ENCODE measurements at places on chromosomes 1 and 21.
A peak's percentile ranks its signal among the peaks of the same experiment; 100 is the strongest.

- no peak for DNase-seq
These were observed 371.4 kb upstream of the C1orf174 start for GRCh38 chr1:4271338-4271998.

GRCh38 chr1:96771847-96772246 lies 50.3 kb downstream of the PTBP2 start:
- no peak for DNase-seq

- peak; percentile 78 for DNase-seq
These were observed at the start of gene SAMD11 for GRCh38 chr1:923131-923990. TSS of gene SAMD11 (plus strand) at chr1:923923. CDS start at chr1:924432, 509 bp downstream.

GRCh38 chr1:94247138-94248094 lies 10.0 kb upstream of the ARHGAP29 start:
- peak; percentile 39 for DNase-seq

DNA sequence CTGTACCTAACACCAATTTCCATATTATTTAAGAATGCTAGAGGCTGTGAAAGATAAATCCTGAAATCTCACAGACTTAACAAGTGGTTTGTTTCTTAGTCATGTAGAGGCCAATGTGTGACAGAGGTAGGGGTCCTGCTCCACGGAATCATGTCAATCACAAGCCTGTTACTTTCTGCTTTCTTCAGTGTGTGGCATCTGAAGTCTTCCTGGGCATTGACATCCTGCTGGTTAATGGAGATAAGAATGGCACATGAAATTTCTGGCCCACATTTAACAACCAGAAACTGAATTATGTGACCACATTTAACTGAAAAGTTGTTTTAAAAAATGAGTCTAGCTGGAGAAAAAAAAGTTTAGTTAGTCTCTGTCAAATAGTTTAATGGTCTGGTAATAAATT lies 68.3 kb upstream of the PLA2G4A start:
- DNase-seq: no peak

GRCh38 chr1:212783976-212784375 lies 7.6 kb downstream of the NSL1 start:
- DNase-seq: no peak

DNA sequence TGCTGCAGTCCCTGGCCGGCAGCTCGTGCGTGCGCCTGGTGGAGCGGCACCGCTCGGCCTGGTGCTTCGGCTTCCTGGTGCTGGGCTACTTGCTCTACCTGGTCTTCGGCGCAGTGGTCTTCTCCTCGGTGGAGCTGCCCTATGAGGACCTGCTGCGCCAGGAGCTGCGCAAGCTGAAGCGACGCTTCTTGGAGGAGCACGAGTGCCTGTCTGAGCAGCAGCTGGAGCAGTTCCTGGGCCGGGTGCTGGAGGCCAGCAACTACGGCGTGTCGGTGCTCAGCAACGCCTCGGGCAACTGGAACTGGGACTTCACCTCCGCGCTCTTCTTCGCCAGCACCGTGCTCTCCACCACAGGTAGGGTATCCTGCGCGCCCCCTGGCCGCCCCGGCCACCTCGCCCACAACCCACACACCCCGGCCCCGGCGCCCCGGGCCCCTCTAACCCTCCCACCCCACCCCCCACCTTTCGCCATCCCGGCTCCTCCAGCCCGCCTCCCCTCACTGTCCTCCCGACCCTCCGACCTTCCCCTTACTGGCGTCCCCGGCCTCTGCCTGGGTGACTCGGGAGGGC lies 352 bp downstream of the KCNK1 start:
- DNase-seq: no peak

DNA sequence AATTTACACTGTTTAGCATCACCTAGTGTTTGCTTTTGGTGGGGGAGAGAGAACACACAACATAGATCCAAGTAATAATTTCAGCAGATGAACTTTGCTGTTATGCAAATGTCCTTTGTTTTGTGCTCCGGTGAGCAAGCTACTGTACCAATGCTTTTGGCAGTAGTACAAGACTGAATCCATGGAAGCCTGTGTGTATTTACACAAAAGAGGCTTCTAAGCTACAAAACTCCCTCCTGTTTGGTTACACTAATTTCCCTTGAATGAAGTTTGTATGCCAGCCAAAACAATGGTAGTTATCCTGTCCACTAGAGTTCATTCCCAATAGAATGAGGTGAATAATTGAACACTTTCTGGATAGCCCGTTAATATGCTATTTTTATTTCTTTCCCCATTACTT lies 320.5 kb downstream of the KCTD3 start:
- DNase-seq: no peak

DNA sequence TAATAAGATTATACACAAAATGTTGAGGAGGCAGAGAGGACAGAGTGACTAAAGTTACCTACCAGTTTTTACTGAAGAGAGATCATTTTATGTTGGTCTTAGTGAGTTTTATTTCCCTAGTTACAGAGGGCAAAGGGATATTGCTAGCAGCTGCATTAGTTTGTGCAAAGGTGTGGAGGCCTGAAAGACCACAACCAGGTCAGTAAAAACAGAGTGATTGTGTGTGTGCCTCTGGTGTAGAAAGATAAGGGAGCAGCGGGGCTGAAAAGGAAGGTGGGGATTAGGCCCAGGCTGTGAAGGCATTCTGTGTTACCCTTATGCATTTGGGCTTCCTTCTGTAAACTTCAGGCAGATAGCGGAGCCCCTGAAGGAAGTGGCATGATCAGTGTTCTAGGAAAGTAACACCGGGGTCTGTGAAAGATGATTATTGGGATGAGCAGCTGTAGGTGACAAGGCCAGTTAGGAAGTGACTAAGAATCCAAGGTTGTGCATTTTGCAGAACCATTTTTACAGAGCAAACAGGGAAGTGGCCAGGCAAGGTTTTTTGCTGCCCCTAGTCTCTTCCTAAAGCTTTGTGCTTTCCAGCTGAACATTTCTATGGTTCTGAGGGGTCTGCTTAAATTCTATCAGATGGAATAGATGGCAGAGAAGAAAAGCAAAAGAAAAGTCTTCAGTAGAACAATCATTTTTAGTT lies 3.7 kb downstream of the GADD45A start:
- peak; percentile 93 for DNase-seq

- peak; percentile 93 for DNase-seq
These were observed 3.3 kb upstream of the CNR2 start for GRCh38 chr1:23916209-23917131.

DNA sequence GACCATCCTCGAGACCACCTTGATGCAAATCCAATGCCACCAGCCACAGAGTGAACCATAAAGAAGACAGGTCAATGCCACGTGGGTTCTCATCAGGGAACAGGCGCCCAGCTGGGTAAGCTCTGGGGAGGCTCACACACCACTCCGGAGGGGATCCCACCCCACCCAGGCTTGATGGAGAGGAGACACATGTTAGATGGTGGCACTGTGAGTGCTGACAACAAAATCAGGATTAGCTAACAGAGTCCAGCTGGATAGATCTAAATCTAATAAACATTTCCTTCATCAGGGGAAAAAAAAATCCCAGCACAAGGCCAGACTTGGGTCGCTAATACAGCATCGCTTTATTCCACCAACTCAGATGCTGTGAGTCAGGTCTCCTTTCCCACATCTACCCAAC lies 132.2 kb upstream of the TNR start:
- DNase-seq: no peak

GRCh38 chr1:44688760-44689446 lies 14.4 kb downstream of the ARMH1 start:
- DNase-seq: no peak

DNA sequence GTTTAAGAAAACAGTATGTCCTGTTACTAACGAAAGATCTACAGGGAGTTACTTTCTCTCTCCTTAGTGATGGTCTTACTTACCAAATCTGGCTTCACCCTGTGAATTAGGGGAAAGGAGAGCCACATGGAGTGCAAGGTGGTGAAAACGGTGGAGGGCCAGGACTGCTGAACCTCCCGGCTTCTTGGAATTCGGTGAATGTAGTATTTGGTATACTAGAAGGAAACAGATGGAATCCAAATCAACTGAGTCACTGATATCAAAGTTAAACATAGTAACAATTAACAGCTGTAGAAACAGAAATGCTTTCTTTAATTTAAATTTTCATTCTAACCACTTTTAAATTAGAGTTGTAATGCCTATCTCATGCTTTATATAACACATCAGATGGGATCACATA lies 45.7 kb downstream of the ALG14 start:
- no peak for DNase-seq
